Neuronal stem cell (in vitro differentiated cells): ENCODE measurements at places on chromosomes 1 and 21.

DNA sequence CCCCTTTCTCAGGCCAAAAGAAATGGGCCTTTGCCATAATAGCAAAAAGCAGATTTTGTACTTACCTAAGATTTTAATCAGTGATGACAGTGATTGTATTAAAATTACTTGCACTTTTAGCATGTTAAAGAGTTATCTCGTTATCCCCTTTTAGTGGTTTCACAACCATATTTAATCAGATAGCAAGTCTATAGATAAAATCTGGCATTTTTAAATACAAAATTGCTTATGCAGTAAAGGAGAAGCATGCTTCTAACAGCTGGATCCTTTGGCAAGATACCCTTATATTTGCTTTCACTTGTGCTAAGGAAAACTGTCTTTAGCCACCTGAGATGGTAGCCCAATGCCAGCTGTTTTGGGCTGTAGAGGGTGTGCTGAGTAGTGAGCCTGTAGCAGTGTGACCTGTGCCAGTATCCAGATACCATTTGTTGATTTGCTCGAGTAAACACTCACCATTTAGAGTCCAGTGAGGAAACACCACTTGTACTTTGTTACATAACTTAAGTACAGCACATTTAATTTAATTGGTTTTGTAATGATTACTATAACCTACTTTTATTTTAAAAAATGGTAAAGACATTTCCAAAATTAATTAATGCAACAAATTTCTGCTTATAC, 314.4 kb upstream of the ZP4 start:
- no peak for DNase-seq

- no peak for DNase-seq
Measured at GRCh38 chr21:14559102-14559501, 13.0 kb upstream of the SAMSN1 start.

- no peak for DNase-seq
Measured at GRCh38 chr1:235108185-235108593, 20.4 kb downstream of the TOMM20 start.

DNA sequence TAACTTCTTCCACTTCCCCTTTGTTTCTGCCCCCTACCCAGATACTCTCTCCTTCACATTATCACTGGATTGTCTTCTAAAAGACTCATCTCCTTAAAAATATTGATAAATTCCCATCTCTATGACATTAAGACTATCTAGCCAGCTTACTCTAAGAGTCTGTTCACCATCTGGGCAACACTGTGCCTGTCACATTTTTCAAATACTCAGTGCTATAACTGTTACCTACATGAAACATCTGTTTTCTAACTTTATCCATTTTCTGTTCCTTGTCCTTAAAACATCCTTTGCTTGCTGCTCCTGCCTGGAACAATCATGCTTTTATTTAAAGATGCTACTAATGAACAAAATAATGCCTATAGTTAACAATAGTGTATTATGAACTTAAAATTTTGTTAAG, 81.4 kb downstream of the NCAM2 start:
- no peak for DNase-seq

GRCh38 chr21:42534421-42535378, 21.0 kb downstream of the SLC37A1 start:
- no peak for DNase-seq

DNA sequence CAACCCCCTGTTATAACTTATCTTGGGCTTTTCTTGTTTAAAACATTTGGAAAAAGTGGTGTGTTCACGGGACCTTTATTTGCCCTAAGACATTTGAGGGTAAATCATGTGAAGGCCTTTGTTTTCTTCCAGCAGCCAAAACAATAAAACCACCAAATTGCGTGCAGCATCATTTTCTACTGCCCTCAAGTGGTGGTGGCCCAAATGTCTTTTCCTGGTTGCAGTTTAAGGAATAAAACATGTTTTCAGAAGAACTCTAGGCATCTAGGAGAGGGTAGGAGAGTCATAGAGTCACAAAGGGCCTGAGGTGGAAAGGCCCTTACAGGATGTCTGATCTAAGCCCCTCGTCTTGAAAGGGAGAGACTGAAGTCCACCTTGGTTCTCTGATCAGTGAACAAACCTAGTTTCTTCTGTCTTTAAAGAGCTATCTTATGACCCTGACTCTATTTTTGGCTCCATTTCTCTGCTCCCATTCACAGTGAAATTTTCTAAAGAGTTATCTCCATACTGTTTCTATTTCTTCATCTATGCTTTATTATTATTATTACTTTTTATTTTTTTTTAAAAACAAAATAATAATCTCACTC, 16.0 kb upstream of the EPS15 start:
- peak; percentile 21 for DNase-seq

DNA sequence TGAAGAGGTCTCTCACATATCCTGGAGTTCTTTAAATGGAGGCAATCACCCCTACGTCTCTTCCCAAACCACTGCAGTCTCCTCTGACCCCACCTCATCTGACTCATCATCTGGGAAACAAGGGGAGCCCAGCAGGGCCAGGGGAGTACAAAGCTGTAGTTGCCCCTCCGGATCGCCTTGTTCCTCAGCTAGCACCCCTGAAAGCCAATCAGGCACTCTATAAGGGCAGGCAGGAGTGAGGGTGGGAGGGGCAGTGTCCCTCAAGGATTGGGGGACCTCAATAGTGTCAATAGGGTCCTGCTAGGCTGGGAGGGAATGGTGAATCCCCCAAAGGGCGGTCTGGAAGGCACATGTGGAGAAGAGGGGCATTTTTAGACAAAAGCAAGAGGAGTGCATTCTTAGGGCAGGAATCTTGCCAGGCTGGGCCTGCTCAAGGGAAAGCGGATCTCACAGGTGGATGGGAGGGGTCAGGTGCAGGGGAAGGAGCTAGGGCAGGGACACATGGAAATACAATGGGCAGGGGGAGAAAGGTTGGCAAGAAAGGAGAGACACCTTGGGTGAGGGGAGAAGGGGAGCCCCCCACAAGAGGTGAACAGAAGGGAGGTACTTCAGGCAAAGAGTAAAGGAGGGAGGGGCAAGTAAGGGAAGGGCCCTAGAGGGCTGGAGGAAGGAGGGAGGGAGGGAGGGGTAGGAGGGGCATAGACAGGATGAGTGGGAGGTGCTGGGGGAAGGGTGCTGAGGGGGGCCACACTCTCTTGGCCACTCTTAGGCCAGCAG, 5.8 kb downstream of the SHISA4 start:
- no peak for DNase-seq

- no peak for DNase-seq
Measured at GRCh38 chr1:3483801-3484444, 29.5 kb downstream of the ARHGEF16 start.

DNA sequence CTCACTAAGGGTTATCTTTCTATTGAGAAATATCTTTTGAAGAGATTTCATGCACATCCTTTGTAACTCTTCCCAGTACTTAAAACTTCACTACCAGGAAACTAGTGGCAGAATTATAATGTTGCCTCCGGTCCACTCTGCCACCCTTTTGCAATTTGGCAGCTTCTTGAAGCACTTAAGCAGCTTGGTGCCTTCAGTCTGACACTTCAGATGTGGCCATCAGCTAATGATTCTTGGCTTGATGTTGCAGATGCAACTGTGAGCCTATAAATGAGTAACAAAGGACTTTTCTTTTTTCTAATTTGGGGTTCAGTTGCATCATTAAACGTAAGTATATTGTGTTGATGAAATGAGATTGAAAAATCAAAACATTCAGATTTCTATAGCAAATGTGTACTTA, 187.5 kb upstream of the C21orf91 start:
- no peak for DNase-seq

- DNase-seq: no peak
Measured at GRCh38 chr1:75503221-75503974, 107.5 kb downstream of the SLC44A5 start.

DNA sequence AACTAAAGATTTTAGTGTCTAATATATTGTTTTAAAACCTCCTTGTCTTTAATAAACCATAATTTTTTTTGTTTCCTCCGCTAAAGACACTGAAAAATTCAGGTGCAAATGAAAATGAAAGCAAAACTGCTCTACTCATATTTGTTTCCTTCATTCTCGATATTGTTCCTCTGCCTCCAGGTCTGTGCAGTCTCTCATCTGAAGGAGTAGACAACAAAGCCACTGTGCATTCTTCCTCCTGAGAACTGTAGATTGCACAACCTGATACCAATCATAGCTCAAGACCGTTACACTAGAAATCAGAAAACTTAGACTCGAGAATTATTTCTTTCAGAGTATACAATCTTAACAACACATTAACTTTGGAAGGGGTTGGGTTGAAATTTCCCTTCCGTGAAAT, 373.1 kb upstream of the CXADR start:
- no peak for DNase-seq

GRCh38 chr1:27011058-27011764, 1.4 kb downstream of the TENT5B start:
- peak; percentile 69 for DNase-seq

DNA sequence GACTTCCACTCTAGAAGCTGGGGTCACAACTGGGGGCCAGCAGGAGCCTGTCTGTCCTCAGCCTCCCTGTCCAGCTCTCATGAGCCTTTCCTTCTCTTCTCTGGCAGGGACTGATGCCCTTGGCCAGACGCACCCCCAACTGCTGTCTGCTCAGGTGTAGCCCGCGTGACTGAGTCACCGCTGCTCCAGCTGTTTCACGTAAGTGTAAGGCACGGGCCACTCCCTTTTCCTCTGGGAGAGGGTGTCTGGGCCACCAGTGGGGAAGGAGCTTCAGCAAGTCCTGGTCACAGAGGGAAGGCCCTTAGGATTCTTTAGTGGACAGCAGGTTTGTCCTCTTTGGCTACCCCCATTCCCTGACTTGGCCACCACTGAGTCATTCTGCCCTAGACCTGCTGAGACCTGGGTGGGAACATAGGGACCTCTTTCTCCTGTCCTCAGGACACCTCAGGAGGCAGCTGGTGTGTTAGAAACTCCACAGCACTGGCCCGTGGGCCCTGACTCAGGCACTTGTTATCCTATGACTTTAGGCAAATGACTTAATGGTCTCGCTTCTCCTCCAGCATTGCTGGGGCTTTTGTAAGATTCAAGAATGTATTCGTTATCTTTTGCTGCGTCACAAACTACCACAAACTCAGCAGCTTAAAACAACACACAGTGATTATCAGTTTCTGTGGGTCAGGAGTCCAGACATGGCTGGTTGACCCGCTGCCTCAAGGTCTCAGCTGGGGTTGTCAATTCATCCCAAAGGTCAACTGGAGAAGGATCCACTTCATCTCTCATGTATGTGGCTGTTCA, 64.8 kb downstream of the FAM163A start:
- DNase-seq: no peak

- no peak for DNase-seq
Measured at GRCh38 chr1:211705467-211706091, 30.2 kb upstream of the NEK2 start.

DNA sequence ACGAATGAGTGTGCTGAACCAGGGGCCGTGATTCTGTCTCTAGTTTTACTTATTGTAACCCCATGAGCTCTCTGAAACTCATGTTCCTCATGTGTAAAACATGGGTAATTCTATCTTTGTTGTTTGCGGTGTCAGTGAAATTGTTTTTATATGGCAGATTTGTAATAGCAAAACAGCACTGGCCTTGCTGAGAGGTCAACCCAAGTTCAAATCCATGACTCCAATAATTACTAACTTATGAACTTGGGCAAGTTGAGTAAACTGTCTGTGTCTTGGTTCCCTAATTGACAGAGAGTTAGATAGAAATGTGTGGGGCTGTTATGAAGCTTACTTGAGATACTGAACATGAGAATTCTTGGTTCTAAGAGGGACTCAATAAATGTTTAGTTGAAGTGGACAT, 17.8 kb downstream of the C1orf116 start:
- DNase-seq: no peak

GRCh38 chr1:208438112-208438699, 194.0 kb upstream of the PLXNA2 start:
- DNase-seq: no peak

DNA sequence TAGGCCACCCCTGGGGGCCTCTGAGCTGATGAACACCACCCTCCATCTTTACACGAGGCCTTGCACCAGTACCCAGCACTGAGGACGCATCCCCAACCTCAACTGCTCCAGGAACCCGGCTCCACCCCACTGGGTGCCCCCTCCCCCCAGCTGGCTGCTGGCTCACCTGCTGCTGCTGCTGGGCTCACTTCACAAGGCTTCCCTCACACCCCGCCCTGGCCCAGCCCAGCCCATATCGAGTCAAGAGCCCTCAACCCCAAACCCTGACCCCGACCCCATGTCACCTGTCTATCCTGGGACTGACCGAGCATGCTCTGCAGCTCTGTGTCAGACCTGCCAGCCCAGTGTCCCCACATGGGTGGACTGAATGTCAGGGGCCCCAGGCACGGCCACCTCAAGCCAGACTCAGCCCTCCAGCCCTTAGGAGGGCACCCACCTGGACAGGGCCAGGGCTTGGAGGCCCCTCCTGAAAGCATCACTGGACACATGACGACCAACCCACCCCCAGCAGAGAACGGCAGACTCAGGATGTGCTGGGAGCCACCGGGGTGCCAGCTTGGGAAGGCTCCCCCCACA, 21.4 kb downstream of the WNT9A start:
- no peak for DNase-seq

DNA sequence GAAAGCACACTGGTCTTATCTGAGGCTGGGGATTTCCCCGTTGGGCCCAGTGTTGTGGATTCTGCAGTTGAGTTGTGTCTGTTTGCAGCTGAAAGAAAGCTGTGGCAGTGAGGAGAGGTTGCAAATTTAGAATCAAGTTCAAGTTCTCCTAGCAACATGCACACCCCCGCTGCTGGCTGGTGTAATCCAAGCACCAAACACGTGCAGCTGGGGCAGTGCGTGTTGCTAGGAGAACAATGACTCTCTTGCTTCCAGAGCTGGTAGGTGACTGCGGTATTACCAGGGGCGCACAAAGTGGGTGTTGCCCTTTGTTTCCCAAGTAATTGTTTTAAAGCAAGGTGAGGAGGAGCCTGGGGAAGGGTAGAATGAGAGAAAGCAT, 91.5 kb downstream of the IER5 start:
- peak; percentile 26 for DNase-seq

DNA sequence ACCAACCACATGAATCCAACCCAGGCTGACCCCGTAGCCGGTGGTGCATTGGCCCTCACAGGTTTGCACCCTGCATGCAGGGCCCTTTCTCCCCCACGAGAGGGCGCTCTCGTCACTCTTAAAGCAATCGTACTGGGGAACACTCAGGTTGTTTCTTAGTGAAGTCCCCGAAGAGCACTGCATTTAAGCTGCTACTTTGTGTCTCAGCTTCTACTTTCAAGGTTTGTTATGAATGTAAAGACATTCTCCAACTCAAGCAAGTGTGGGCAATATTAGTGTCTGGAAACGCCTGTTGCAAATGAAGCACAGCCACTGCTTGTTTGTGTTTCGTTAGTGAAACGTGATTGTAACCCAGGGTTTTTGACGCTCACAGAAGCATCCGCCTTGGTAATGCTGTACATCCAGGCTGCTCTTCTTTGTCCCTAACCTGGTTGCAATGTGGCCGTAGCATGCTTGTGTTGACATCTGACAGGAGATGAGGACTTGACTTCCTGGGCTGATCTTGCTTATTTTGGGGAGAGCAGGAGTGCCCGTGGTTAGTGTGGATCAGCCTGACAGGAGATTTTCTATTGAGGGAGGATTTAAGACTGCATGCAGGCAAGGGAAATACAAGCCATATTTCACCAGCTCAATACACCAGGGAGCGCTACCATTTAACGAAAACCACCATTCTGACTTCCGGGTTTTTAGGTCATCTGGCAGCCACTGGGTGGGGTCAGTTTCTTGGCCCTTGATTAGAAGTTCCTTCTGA, 79.8 kb downstream of the ST6GALNAC3 start:
- DNase-seq: peak; percentile 78
